NCI-H510A (cell line): ENCODE measurements at places on chromosomes 2 and 18.

DNA sequence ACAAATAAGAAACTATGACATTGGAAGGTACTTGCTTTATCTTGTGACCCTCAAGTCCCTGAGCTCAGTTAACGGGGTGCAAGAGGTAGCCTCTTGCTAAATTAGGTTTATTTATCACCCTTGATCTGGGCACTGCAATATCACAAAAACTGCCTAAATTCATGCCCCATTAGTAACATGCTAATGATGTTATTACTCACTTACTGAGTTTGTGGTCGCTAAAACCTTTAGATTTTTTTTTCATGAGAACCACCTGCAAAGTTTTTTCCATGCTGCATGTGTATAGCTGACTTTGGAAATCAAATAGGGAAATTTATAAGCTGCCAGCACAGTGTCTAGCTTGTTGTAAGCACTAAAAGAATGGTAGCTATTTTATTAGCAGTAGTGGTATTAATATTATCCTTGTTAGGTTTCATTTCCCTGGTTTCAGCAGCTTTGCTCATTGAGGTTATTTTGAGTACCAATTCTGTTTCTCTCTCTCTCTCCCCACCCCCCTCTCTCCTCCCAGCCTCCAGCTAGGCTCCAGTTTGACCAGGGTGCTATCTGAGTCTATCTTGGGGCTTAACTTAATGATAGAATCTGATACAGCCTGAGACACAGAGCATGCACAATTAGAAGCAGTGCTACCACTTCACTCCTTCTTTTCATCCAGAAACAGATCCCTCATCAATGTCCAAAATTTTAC is 88.7 kb upstream of the ATP8B1 start:
- DNase-seq: no peak

DNA sequence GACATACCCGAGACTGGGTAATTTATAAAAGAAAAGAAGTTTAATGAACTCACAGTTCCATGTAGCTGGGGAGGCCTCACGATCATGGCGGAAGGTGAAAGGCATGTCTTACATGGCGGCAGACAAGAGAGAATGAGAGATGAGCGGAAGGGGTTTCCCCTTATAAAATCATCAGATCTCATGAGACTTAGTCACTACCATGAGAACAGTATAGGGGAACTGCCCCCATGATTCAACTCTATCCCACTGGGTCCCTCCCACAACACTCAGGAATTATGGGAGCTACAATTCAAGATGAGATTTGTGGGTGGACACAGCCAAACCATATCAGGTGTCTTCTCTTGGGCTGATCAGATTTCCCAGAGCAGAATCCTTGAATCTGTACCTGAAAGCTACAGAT is 617.3 kb upstream of the ID2 start:
- DNase-seq: no peak

DNA sequence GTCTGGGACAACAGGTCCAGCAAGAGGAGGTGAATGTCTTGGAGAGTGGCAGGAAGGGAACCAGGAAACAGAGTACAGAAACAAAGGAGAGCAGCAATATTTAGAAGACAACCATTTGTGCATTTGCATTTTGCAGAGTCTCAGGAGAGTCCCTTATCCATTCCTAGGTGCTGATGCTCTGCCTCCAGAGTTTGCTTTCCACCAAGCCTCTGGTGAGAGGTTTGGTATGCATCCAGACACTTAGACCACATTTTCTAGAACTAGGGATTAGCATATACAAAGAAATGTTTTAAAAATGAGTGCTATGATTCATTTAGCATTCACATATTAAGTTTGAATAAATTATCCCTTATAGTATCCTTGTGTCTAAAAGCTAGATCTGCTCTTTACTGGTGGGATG is 18.5 kb upstream of the LRATD1 start:
- DNase-seq: no peak

DNA sequence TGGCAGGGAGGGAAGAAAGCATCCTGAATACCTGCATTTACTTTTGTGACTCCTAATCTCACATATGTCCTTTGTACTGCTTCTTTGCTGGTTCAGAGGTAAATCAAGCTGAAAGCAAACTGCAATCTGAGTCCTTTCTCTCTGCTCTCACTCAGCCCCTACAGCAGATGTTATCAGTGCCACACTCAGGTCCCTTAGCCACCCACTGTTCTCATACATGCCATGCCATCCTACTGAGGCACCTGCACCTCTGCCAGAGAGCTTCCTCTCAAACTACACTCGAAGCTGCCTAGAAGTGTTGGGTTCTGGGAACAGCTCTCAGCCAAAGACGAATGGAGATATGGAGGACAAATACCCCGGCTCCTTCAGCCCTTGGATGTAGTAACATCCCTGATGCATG is 244.5 kb downstream of the TXNL1 start:
- DNase-seq: no peak

DNA sequence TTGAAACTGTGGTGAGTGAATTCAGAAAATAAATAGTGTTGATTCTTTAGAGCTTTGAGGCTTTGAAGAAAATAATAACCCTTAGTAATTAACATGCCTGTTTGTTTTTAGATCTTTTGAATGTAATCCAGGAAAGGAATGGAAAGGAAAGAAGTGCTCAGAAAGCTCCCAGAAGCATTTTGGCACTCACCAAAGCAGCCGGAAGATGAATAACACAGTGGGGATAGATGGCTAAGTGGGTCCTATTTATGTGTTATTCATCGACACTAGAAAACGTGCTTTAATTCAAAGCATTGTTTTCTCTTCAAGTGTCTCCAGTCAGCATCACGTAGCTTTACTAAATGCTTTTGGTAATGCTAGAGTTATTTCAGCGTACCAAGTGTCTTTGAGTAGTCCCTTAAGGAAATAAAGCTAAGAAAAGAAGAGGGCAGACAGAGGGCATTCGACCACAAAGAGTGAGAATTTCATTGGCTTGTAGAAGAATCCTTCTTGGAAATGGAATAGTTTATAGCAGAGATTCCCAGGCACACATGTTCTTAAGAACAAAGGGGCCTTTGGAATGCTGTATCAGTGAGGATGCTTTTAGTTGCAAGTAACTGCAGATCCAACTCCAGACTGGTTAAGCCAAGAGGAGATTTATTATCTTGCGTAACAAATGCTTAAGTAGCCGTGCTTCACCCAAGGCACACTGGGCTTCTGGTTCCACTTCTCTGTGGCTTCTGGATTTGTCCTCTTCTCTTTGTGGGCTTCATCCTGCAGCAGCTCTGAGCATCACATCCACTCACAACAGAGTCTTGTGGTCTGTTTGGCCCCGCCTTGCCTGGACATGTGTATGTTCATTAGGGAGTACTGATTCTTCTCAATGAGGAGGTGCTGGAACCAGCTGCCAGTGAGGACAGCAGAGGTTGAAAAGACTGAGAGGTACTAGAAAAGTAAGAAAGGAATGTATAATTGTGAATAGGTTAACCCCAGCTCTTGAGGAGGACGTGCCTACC is 63.6 kb upstream of the LTBP1 start:
- no peak for DNase-seq

DNA sequence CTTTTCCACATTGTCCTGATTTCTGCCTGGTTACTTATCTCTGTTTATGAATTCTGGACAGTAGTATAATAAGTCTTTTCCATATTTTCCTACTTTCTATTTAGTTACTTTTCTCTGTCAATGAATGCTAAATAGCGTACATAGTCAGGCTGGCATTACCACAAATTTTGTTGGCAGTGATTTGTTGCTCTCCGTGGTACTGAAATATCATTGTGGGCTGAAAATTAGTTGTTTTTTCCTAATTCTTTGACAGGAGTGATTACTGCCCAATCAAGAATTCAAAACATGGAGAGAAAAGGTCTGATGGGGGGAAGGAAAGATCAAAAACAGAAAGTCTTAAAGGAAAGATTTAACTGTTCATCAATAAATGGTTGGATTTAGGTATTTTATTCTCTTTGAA is 7.7 kb upstream of the GALNT13 start:
- DNase-seq: no peak

- DNase-seq: no peak
These were observed 53.1 kb downstream of the VIL1 start for GRCh38 chr2:218471982-218472381.
